Activated CD4-positive, alpha-beta T cell treated with anti-CD3 and anti-CD28 coated beads, Interleukin-10, Interleukin-2, amounts not matched to agents 100 ng/mL and 50 ng/mL, durations not matched to agents 16 hours and 8 hours (primary cell): ENCODE measurements at places on chromosomes 2 and 18.

GRCh38 chr2:237068005-237068576, 17.6 kb upstream of the COPS8 start:
- no peak for DNase-seq

GRCh38 chr2:57891086-57891712, 155.4 kb upstream of the VRK2 start:
- DNase-seq = no peak

- no peak for DNase-seq
Measured at GRCh38 chr18:31030574-31031278, 11.8 kb downstream of the DSC3 start.

DNA sequence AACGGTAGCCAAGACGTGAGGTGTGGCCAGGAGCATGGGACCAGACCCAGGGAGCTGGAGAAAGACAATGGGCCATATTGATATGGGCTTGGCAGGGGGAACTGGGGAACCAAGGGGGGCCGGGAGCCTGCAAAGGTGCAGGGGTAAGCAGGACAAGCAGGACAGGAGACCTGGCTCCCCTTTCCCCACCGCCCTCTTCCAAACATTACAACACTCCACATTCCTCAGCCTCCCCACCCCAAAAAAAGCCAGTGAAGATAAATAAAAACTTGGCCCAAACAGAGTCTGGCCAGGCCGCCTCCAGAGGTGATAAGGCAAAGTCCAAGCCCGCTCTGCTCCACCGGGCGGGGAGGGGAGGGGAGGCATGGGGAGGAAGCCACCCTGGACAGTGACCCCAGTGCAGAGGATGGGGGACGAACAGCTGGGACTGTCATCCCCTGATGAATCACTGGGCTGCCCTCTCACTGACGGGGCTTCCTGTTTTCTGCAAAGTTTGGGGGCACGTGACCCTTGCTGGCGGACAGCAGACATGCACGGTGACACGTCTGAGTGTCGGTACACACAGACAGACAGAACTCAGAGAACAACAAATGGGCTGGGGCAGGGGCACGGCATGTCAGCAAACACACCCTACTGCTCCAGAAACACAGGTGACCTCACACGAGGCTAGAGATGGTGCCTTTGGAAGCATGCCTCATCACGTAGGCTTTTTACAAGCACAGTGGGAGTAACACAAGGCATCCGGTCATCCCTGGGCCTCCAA, 100.2 kb downstream of the TNS1 start:
- peak; percentile 9 for DNase-seq

GRCh38 chr18:63109802-63110201, 209.8 kb downstream of the BCL2 start:
- DNase-seq = peak; percentile 69
